ENCODE measurements at places on chromosomes 5 and 9. TPM values are rescaled to one million over a fixed set of nuclear protein-coding genes. Genes with fewer than 3 reads are reported as not detected.

DNA sequence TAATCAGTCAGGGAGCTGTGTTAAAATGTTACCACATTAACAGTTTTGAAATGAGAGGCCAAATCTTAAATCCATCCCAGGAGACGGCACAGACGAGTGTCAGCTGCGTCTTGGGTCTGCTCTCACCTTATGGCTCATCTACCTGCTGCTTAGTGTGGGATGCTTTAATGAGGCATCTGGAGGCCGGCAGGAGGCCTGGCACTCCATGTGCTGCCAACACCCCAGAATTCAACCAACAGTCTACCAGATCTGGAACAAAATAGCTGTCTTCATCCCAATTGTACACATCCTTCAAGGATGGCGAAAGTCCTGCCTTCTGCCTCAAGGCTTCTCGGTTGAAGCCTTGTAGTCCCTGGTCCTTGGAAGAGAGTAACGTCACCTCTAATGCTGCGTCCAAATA lies 12.0 kb downstream of the PRKACG start:
- no peaks in the 10 kb centered on the region for H3K27me3 ChIP-seq
- DNase-seq: peak; percentile 3
- no peak overlapping the region for H3K27ac ChIP-seq

- no peaks in the 10 kb centered on the region for H3K27me3 ChIP-seq
- no peaks in the 10 kb centered on the region for H3K4me1 ChIP-seq
- no peak overlapping the region for H3K4me3 ChIP-seq
Observed at GRCh38 chr9:105883847-105884246, 189.5 kb downstream of the TMEM38B start.

RBM27 gene
- 3.5 TPM for polyA plus RNA-seq

C6 gene
- 0.88 TPM for polyA plus RNA-seq

OMD gene
- polyA plus RNA-seq: 12.3 TPM

GRCh38 chr5:52859628-52860027 lies 71.9 kb downstream of the ITGA1 start:
- no peaks in the 10 kb centered on the region for H3K27me3 ChIP-seq
- no peak overlapping the region for H3K27ac ChIP-seq
- H3K4me3 ChIP-seq: no peak overlapping the region
- no peak for DNase-seq

DNA sequence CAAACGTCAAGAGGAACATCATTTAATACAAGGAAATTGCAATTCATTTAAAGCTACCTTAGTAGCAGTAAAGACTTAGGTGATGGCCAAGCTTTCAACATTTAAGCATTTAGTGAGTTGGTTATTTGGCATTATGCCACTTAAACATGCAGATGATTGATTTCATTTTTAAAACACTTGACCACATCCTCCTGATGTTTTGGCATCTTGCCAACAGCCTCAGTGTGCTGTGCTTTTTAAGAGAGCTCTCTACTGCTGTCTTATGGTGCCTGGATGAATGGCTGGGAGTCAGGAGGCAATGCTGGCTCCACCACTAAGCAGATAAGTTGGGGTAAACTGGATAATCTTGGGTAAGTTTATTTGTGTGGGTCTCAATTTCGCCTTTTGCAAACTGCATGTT lies 364.5 kb downstream of the MAN2A1 start:
- no peaks in the 10 kb centered on the region for H3K4me1 ChIP-seq
- no peak overlapping the region for H3K4me3 ChIP-seq
- H3K27me3 ChIP-seq: no peaks in the 10 kb centered on the region
- no peak overlapping the region for H3K27ac ChIP-seq
- H3K36me3 ChIP-seq: no peaks in the 10 kb centered on the region

PPP3R2 gene
- polyA plus RNA-seq: not detected

GRCh38 chr5:142324136-142324870 lies 518 bp downstream of the SPRY4 start:
- no peaks in the 10 kb centered on the region for H3K27me3 ChIP-seq
- H3K36me3 ChIP-seq: no peaks in the 10 kb centered on the region
- peaks cover 27% of the 10 kb centered on the region for H3K4me1 ChIP-seq
- peak; percentile 70 for DNase-seq
- peak overlapping the region; percentile 8 for H3K27ac ChIP-seq

DNA sequence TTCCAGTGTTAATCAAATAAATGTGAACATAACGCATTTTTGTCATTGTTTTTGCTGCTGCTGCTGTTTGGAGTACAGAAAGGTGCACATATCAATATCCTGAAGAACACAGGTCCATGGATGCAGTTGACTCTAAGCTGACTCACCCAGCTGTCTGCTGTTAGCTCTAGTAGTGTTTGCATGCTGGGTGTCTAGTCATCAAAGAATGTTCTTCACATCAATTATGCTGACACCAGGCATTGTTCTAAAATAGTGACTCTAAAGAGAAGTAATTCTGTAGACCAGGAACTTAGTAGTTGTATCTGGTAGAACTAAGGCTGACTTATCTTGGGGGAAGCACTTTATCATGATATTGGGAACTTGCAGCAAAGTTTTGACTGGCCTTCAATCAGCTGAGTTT lies 55.7 kb upstream of the DPYSL3 start:
- no peak for DNase-seq
- no peaks in the 10 kb centered on the region for H3K27me3 ChIP-seq
- H3K27ac ChIP-seq: no peak overlapping the region
- H3K36me3 ChIP-seq: no peaks in the 10 kb centered on the region

DNA sequence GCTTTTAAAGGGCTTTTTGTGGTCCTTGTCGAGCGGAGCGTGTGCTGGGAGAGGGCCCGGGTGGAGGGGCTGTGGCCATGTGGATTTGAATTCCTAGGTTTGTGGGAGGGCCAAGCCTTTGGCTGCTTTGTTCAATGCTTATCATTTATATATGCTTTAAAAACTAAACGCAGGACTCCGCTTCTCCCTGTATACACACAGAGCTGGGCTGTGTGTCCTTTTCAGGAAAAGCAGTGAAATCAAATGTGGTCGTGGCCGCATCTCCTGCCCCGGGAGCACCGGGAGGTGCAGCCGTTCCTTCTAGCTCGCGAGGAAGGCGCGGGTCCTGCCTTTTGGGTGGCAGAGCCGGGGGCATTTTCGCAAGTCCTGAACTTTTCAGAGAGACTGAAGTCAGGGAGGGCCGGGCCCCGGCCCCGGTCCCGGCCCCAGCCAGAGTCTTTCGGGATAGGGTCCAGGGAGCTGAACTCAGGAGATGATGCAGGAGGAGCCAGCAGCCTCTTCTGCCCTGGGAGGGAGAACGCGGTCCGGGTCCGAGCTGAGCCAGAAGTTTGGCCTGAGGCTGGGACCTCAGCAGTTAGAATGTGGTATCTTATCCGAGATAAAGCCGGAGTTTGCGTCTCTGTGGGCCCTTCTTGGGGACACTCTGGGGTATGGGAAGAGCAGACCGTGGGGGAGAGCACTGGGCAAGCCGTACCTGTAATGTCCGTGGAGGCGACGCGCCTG lies 158.8 kb downstream of the C9orf152 start:
- peaks cover 36% of the 10 kb centered on the region for H3K4me1 ChIP-seq
- peak overlapping the region; percentile 3 for H3K4me3 ChIP-seq
- peak; percentile 8 for DNase-seq
- no peaks in the 10 kb centered on the region for H3K36me3 ChIP-seq
- no peak overlapping the region for H3K27ac ChIP-seq
- H3K27me3 ChIP-seq: no peaks in the 10 kb centered on the region

COL27A1 gene
- polyA plus RNA-seq: 99.8 TPM

ENTREP1 gene
- polyA plus RNA-seq: 4.1 TPM

MYMK gene
- polyA plus RNA-seq: not detected

- H3K27me3 ChIP-seq: no peaks in the 10 kb centered on the region
- peaks cover 48% of the 10 kb centered on the region for H3K36me3 ChIP-seq
- H3K4me1 ChIP-seq: peaks cover 75% of the 10 kb centered on the region
- H3K27ac ChIP-seq: peak overlapping the region; percentile 28
Observed at GRCh38 chr9:104875320-104875719, 52.6 kb downstream of the ABCA1 start.

DNA sequence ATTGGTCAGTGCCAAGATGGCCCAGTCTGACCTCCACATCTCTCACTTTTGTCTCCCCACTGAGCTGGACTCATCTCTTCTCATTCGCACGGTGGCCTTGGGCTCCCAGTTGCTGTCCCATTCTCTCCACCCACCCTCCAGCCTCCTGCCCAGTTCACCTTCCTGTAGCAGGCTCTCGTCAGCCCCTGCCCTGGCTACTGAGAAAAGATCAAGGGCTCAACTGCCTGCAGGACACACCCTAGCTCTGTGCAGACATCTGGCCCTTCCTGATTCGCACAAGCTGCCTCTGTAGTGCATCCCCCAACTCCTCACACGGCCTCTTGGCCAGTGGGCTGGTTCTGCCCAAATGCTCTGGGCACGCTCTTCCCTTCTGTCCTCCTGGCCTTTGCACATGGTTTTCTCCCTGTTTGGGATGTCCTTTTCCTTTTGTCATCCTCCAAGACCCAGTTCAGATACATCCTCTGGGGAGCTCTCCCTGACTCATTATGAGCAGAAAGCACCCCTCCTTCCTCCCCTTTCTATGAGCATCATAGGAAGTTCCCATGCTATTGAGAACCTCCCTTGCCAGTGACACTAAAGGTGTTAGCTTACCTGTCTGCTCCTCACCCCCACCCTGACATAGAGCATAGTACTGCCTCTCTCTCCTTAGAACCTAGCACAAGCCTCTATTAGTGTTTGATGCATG lies 78.5 kb upstream of the TGFBR1 start:
- H3K4me3 ChIP-seq: no peak overlapping the region
- H3K27ac ChIP-seq: no peak overlapping the region
- peaks cover 35% of the 10 kb centered on the region for H3K36me3 ChIP-seq
- H3K27me3 ChIP-seq: no peaks in the 10 kb centered on the region
- DNase-seq: no peak
- H3K4me1 ChIP-seq: no peaks in the 10 kb centered on the region

GRCh38 chr9:124163760-124164255 lies 93.9 kb upstream of the NEK6 start:
- H3K4me3 ChIP-seq: no peak overlapping the region
- no peaks in the 10 kb centered on the region for H3K27me3 ChIP-seq
- no peaks in the 10 kb centered on the region for H3K4me1 ChIP-seq
- H3K36me3 ChIP-seq: no peaks in the 10 kb centered on the region
- no peak for DNase-seq
- no peak overlapping the region for H3K27ac ChIP-seq

DNA sequence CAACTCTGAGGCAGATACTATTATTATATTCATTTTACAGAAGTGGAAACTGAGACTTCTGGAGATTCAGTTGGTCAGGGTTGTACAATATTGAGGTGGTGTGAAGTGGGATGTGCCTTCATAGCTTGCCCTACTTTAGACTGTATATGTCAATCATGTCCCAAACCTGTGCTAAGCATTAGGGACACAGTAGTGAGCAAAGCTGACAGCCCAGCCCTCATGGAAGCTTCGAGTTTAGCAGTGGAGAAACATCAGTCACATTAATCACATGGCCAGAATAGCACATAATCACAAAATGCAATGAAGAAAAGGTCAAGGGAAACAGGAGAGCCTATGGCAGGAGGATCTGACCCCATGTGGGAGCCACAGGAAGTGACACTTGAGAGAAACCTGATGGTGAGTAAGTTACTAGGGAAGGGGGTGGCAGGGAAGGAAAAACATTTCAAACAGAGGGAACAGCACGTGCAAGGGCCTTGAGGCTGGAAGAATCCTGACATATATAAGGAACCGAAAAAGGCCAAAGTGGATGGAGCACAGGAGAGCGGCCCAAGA lies 20.5 kb upstream of the RALGPS1 start:
- no peak overlapping the region for H3K27ac ChIP-seq
- no peaks in the 10 kb centered on the region for H3K4me1 ChIP-seq
- H3K27me3 ChIP-seq: no peaks in the 10 kb centered on the region
- H3K4me3 ChIP-seq: no peak overlapping the region
- DNase-seq: no peak
- H3K36me3 ChIP-seq: no peaks in the 10 kb centered on the region

CCL27 gene
- polyA plus RNA-seq: not detected

GRCh38 chr5:31559942-31560341 lies 27.8 kb downstream of the C5orf22 start:
- DNase-seq: no peak
- no peak overlapping the region for H3K27ac ChIP-seq
- no peaks in the 10 kb centered on the region for H3K36me3 ChIP-seq

DNA sequence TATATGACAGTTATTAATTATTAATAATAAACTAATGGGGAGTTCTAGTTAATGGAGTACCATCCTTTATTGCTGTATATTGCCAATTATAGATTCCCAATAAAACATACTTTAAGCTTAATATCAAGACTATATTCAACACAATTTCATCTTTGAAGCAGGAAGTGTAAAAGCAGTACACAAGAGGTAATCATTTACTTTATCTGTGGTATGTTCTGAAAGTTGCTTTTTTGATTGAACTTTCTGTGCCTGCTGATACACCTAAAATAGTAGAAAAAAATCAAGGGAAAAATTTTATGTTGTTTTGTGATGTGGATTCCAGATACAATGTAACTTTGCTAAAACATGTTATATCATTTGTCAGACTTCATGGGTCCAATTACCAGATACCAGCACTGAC lies 58.0 kb downstream of the ACO1 start:
- H3K27ac ChIP-seq: no peak overlapping the region
- no peak overlapping the region for H3K4me3 ChIP-seq
- no peaks in the 10 kb centered on the region for H3K36me3 ChIP-seq
- H3K27me3 ChIP-seq: no peaks in the 10 kb centered on the region
- H3K4me1 ChIP-seq: no peaks in the 10 kb centered on the region

DNA sequence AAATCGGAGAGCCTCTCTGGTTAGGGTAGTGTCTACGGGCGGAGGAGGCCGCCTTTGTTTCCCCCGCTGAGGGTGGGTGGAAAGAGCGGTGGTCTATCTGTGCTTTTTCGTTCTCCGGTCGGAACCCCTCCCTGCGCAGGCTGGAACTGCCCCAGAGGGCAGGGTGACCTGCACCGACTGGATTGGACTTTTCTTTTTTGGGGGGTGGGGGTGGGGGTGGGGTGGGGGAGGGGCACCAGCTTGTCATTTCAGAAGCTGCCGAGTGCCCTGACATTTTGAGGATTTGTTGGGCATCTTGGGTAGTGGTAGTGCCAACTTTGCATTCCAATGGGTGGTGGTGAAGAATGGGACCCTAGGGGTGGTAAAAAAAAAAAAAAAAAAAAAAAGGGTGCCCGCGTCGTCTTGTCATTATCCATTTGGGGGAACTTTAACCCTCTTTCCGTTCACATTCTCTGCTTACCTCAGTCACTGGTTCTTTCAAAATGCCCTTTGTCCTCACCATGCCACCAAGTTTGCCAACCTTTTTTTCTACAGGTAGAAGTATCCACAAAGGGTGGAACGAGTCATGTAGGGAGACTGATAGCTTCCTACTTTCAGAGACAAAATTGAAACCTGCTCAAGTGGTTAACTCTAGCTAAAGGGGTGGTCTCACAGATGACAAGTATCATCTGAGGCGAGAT lies 1.3 kb downstream of the UBE2R2 start:
- H3K27ac ChIP-seq: peak overlapping the region; percentile 88
- H3K27me3 ChIP-seq: no peaks in the 10 kb centered on the region
- no peak for DNase-seq
- H3K4me3 ChIP-seq: peak overlapping the region; percentile 22
- peaks cover 33% of the 10 kb centered on the region for H3K4me1 ChIP-seq
